ENCODE measurements at places on chromosomes 1 and 21.

DNA sequence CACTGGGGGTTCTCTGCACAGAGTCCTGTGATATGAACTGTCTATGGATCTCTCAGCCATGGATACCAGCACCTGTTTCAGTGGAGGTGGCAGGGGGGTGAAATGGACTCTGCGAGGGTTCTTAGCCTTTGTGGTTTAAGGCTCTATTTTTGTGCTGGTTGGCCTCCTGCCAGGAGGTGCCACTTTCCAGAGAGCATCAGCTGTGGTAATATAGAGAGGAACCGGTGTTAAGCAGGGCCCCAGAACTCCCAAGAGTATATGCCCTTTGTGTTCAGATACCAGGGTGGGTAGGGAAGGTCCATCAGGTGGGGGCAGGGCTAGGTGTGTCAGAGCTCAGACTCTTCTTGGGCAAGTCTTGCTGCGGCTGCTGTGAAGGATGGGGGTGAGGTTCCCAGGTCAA lies 330.0 kb upstream of the PLD5 start:
- H3K4me1 ChIP-seq, result no peaks in the 10 kb centered on the region
- no peak for DNase-seq
- H3K27me3 ChIP-seq, result peaks cover 16% of the 10 kb centered on the region

- no peaks in the 10 kb centered on the region for H3K27me3 ChIP-seq
- peak overlapping the region; percentile 40 for H3K4me3 ChIP-seq
- H3K36me3 ChIP-seq, result no peaks in the 10 kb centered on the region
- DNase-seq, result no peak
These were observed 69.2 kb upstream of the SSBP3 start for GRCh38 chr1:54475357-54475881.

DNA sequence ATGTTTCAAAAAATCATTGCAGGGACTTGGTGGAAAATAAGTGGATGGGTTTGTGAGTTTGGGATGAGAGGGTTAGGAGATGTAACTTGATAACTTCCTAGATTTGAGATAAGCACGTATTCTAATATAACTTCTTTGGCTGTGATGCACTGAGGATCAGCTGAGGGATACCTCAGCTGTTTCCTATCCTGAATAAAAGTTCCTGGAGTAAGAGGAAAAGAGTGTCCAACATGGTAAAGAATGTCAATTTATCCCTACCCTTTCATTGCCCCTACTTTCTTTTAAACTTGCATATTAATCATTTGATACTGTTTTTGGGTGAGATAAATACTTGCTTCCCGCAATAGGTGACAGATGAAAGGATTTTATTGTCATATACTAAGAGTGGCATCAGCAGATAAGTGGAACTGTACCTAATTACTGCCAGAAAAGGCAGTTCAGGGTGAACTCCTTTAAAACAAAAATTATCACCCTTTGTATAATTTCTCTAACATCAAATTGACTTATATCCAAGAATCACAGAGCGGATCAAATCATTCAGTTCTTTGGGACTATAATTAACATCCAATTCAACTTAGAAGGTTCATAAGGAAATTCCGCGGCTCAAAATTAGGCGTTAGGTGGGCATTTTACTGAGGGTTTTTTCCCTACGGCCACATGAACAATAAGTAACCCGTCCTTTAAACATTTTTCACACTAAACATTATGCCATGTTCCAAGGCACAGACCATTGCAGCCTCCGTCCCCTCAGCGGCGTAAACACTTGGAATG lies 1.4 kb upstream of the SUCO start:
- H3K27me3 ChIP-seq, result no peaks in the 10 kb centered on the region
- peak overlapping the region; percentile 100 for H3K27ac ChIP-seq
- peaks cover 33% of the 10 kb centered on the region for H3K4me1 ChIP-seq
- no peak for DNase-seq

- H3K4me3 ChIP-seq, result no peak overlapping the region
- H3K36me3 ChIP-seq, result peaks cover 6% of the 10 kb centered on the region
- no peaks in the 10 kb centered on the region for H3K27me3 ChIP-seq
- peaks cover 17% of the 10 kb centered on the region for H3K4me1 ChIP-seq
These were observed 7.9 kb downstream of the TIAM1 start for GRCh38 chr21:31335957-31336738.

DNA sequence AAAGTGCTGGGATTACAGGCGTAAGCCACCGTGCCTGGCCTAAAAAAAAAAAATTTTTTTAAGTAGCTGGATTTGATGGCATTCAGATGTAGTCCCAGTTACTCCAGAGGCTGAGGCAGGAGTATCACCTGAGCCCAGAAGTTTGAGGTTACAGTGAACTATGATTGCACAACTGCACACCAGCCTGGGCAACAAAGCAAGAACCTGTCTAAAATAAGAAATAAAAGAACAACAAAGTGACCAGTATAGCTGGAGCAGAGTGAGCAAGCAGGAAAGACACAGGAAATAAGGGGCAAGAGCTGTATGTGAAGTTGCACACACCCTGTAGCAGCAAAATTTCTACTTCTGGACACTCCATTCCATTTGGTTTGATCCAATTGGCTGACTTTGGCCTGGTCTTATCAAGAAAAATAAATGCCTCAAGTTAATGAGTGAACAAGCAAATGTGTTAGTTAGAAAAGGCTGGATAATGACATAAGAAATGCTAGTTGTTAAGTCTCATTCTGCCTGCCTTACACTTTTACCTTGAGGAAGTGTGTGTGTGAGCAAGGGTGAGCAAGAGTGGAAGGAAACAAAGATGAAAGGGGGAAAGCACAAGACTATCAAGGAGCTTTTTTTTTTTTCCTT lies 7.9 kb downstream of the ATP5IF1 start:
- no peak for DNase-seq
- no peak overlapping the region for H3K4me3 ChIP-seq
- peak overlapping the region; percentile 79 for H3K27ac ChIP-seq
- peaks cover 30% of the 10 kb centered on the region for H3K4me1 ChIP-seq
- H3K36me3 ChIP-seq, result no peaks in the 10 kb centered on the region

- peaks cover 15% of the 10 kb centered on the region for H3K4me1 ChIP-seq
- H3K4me3 ChIP-seq, result no peak overlapping the region
- H3K27ac ChIP-seq, result no peak overlapping the region
- peaks cover 4% of the 10 kb centered on the region for H3K36me3 ChIP-seq
- H3K27me3 ChIP-seq, result no peaks in the 10 kb centered on the region
These were observed 85.9 kb downstream of the ADSS2 start for GRCh38 chr1:244365809-244366208.

DNA sequence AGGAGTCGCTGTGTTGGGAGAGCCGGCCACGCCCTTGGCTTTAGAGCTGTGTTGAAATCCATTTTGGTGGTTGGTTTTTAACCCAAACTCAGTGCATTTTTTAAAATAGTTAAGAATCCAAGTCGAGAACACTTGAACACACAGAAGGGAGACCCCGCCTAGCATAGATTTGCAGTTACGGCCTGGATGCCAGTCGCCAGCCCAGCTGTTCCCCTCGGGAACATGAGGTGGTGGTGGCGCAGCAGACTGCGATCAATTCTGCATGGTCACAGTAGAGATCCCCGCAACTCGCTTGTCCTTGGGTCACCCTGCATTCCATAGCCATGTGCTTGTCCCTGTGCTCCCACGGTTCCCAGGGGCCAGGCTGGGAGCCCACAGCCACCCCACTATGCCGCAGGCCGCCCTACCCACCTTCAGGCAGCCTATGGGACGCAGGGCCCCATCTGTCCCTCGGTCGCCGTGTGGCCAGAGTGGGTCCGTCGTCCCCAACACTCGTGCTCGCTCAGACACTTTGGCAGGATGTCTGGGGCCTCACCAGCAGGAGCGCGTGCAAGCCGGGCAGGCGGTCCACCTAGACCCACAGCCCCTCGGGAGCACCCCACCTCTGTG lies 4.7 kb downstream of the C1orf35 start:
- peak; percentile 31 for DNase-seq
- H3K4me1 ChIP-seq, result peaks cover 9% of the 10 kb centered on the region
- no peak overlapping the region for H3K4me3 ChIP-seq
- no peak overlapping the region for H3K27ac ChIP-seq
- H3K36me3 ChIP-seq, result peaks cover 38% of the 10 kb centered on the region
- no peaks in the 10 kb centered on the region for H3K27me3 ChIP-seq

DNA sequence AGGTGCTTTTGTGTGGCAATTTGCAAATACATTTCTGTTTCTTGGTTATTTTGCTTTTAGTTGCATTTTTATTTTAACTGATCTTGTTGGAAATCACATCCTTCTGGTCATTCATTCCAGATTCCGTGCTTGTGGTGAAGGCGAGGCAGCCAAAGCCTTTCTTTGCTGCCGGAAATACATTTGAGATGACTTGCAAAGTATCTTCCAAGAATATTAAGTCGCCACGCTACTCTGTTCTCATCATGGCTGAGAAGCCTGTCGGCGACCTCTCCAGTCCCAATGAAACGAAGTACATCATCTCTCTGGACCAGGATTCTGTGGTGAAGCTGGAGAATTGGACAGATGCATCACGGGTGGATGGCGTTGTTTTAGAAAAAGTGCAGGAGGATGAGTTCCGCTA lies 34.8 kb upstream of the CD101 start:
- H3K36me3 ChIP-seq, result peaks cover 25% of the 10 kb centered on the region
- peaks cover 5% of the 10 kb centered on the region for H3K4me1 ChIP-seq
- no peak overlapping the region for H3K4me3 ChIP-seq
- no peak for DNase-seq
- no peak overlapping the region for H3K27ac ChIP-seq
- no peaks in the 10 kb centered on the region for H3K27me3 ChIP-seq

- peaks cover 10% of the 10 kb centered on the region for H3K4me1 ChIP-seq
- H3K27me3 ChIP-seq, result no peaks in the 10 kb centered on the region
- no peak overlapping the region for H3K27ac ChIP-seq
These were observed 8.8 kb upstream of the SPEN start for GRCh38 chr1:15838721-15839120.

GRCh38 chr1:175270361-175270760 lies 77.8 kb upstream of the KIAA0040 start:
- H3K4me1 ChIP-seq, result peaks cover 12% of the 10 kb centered on the region
- no peak for DNase-seq
- no peaks in the 10 kb centered on the region for H3K27me3 ChIP-seq
- H3K27ac ChIP-seq, result no peak overlapping the region

- no peak overlapping the region for H3K4me3 ChIP-seq
- H3K36me3 ChIP-seq, result peaks cover 45% of the 10 kb centered on the region
- H3K27ac ChIP-seq, result no peak overlapping the region
These were observed 62.5 kb downstream of the COQ8A start for GRCh38 chr1:227002531-227003049.

DNA sequence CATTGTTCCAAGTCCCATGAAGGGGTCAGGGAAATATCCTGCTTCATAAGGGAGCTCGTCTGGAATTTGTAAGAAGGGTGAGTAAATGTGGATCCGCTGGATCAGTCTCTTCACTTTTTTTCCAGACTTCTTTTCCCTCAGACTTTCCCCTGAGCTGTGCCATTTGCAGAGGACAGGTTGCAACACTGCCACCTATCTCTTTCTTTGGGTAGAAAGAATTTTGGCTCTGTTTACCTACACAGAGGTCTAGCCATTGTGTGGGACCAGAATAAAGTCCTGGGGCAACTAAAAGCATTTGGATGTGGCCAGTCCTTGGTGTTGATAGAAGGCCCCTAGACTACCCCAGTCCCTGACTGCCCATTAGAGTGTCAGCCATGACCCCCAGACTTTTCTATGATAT lies 1146.7 kb upstream of the PRMT6 start:
- no peak for DNase-seq
- H3K36me3 ChIP-seq, result no peaks in the 10 kb centered on the region
- no peaks in the 10 kb centered on the region for H3K4me1 ChIP-seq
- H3K27ac ChIP-seq, result no peak overlapping the region

GRCh38 chr1:151825751-151826660 lies 5.6 kb downstream of the RORC start:
- H3K27me3 ChIP-seq, result peaks cover 14% of the 10 kb centered on the region
- H3K27ac ChIP-seq, result no peak overlapping the region
- no peaks in the 10 kb centered on the region for H3K36me3 ChIP-seq

GRCh38 chr1:195236991-195237889 lies 1371.0 kb downstream of the KCNT2 start:
- H3K4me1 ChIP-seq, result no peaks in the 10 kb centered on the region
- no peak overlapping the region for H3K27ac ChIP-seq
- no peaks in the 10 kb centered on the region for H3K36me3 ChIP-seq
- DNase-seq, result no peak

DNA sequence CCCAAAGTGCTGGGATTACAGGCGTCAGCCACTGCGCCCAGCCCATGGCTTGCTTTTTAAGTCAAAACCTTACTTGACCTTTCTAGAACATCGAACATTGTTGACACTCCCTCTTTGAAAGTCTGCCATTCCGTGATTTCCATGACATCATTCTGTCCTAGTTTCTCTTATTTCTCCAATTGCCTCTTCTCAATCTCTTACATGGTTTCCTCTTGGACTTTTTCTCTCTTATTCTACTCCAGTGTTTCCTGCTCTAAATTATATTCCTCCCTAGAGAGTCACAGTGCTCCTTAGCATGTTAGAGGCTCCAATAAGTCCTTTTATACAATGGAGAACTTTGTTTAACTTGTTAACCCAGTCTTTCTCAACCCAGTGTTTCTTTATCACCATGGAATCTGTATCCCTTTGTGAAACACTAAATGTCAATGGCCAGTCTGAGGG lies 25.5 kb downstream of the JAM2 start:
- H3K4me3 ChIP-seq, result no peak overlapping the region
- no peaks in the 10 kb centered on the region for H3K36me3 ChIP-seq
- H3K4me1 ChIP-seq, result no peaks in the 10 kb centered on the region

- H3K4me1 ChIP-seq, result peaks cover 52% of the 10 kb centered on the region
- H3K27me3 ChIP-seq, result no peaks in the 10 kb centered on the region
- DNase-seq, result no peak
- no peak overlapping the region for H3K4me3 ChIP-seq
- peaks cover 6% of the 10 kb centered on the region for H3K36me3 ChIP-seq
- peak overlapping the region; percentile 89 for H3K27ac ChIP-seq
These were observed 104.9 kb upstream of the SOD1 start for GRCh38 chr21:31554511-31555022.

DNA sequence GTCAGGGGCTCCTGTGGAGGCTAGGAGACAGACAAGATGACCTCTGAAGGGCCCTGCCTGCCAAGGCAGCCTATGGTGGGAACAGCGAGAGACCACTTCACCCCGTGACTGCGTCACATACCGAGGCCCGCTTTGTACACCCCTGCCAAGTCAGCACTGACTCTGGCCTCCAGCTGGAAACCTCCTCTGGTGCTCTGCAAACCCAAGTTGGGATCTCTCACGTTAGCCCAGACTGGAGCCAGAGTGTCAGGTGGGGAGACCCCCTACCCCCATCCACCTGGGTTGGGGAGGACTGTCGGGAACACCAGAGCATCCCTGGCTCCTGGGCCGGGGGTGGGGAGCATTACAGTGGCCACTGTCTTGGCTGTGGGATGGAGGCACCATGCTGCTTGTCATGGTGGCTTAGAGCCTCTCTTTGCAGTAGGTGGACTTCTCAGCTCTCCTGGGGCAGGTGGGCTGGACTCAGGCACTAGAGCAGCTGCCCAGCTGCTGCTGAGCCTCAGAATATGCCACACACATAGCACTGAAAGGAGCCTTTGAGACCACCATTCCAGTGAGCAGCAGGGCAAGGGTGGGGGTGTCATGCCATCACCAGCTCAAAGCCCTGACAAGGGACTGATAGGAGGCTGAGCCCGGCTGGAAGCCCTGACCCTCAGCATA lies 50.4 kb downstream of the ELK4 start:
- no peak for DNase-seq
- H3K4me3 ChIP-seq, result no peak overlapping the region
- H3K27ac ChIP-seq, result no peak overlapping the region
- peaks cover 56% of the 10 kb centered on the region for H3K27me3 ChIP-seq

- no peak for DNase-seq
- H3K4me3 ChIP-seq, result no peak overlapping the region
- H3K4me1 ChIP-seq, result no peaks in the 10 kb centered on the region
- H3K27ac ChIP-seq, result no peak overlapping the region
These were observed 22.7 kb downstream of the PRSS38 start for GRCh38 chr1:227838181-227838580.

GRCh38 chr1:108327534-108328466 lies 83.9 kb upstream of the NBPF4 start:
- H3K36me3 ChIP-seq, result no peaks in the 10 kb centered on the region
- H3K4me3 ChIP-seq, result no peak overlapping the region
- H3K27ac ChIP-seq, result no peak overlapping the region
- DNase-seq, result no peak
- H3K27me3 ChIP-seq, result peaks cover 6% of the 10 kb centered on the region

Measured in mesothelial cell of epicardium (in vitro differentiated cells).